Right ventricle myocardium superior (tissue), 1 donor: ENCODE measurements at places on chromosomes 2 and 18. TPM values are rescaled to one million over a fixed set of nuclear protein-coding genes. Genes with fewer than 3 reads are reported as not detected.

DNA sequence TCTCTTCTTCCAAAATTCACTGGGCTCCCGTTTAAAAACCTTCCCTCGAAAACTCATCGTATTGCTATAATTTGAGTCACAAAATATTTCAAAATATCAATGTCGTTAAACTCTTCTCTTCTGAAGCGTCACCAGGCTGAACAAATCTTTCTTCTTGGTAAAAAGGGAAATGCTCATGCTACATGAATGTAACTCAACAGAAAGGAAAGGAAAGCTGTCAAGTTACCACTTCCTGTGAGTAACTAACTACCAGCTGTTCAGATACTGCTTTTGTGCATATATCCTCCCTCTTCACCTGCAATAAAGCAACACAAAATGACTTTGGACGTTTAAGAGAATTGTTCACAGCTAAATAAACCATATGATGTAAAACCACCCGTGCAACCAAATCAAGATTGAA is 95.4 kb downstream of the DOCK10 start:
- no peak for DNase-seq

- no peak for DNase-seq
Measured at GRCh38 chr2:44537264-44537663, 175.5 kb downstream of the CAMKMT start.

- no peak for DNase-seq
Measured at GRCh38 chr2:94999431-94999883, 26.1 kb upstream of the MAL start.

The FOXD4L1 gene
- total RNA-seq = not detected

The KIF1A gene
- 0.65 TPM for total RNA-seq

GRCh38 chr2:231819447-231820042 is 33.3 kb downstream of the COPS7B start:
- DNase-seq = no peak

The TUBB8B gene
- not detected for total RNA-seq

The ZBTB7C gene
- 2.6 TPM for total RNA-seq
